ENCODE measurements at places on chromosomes 5 and 9.
A peak's percentile ranks its signal among the peaks of the same experiment; 100 is the strongest.

GRCh38 chr9:135849181-135849580, 58.2 kb downstream of the CAMSAP1 start:
- no peak for DNase-seq

GRCh38 chr9:94851467-94851866, 125.0 kb downstream of the AOPEP start:
- no peak for DNase-seq

DNA sequence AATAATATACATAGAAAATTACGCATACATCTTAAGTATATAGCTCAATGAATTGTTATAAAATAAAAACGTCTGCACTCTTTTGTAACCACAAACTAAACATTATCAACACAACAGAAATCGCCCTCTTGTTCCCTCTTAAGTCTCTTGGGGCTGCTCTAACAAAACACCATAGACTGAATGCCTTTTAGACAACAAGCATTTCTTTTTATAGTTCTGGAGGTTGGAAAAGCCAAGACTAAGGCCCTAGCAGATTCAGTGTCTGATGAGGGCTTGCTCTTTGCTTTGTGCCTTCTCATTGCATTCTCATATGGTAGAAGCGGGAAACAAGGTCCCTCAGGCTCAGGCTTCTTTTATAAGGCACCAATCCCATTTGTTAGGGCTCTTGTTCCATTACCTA, 4.9 kb upstream of the IFNB1 start:
- DNase-seq, result no peak

DNA sequence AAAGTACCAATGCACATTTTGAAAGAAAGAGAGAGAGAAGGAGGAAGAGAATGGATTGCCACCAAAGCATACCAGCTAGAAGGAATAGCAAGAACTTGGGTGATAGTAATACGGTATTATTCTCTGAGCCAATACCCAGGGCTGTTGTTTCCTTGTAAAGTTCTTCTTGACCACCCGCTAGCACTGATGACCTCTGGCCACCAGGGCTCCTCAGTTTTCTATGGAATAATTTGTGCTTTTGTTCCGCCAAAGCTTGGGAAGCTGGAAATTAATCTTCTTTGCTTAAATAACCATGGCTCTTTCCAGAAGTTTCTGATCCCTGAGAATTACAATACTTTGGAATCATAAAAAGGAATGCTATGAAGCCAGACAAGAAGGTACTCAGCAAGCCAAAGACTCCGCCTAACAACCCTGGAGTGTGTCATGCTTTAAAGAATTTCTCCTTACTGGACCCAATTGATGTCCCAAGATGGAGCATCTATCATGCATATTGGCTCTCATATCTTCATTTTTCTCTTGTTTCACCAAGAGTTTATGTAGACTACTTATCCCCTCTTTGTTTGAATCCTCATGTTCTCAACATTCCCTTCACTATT, 29.8 kb downstream of the OR2K2 start:
- no peak for DNase-seq

GRCh38 chr9:99177576-99178366, 44.0 kb downstream of the ALG2 start:
- DNase-seq, result no peak

DNA sequence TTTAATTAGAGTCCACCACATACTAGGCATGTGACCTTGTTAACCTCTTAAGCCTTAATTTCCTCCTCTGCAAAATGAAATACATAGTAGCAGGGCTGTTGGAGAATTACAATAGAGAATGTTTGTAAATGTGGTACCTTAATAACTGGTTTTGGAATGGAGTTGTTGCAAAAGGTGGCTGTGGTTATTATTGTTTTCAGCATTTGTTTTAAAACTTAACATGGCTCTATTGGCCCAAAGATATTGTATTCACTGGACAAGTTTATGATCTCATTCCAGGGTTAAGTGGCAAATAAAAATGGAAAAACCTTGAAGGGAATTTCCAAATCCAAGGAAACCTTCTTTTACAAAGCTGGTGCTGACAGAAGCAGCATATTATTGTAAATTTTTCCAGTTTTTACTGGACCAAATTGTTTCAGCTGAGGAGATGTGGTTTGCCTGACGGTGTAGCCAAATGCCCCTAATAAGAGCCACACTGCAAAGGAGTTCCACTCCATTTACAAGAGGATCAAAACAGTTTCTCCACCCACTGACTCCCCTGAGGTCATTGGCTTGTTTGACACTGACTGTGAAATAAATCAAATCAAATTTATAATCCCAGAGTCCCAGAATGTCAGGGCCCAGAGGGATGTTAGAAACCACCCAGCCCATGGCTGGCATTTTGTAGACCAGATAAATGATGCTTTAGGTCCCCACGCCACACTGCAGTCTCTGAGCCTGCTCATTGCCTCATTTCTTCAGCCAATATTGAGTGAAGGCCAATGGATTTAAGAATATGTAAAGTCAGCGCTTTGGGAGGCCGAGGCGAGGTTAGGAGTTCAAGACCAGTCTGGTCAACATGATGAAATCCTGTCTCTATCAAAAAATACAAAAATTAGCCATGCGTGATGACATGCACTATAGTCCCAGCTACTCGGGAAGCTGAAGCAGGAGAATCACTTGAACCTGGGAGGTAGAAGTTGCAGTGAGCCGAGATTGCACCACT, 45.2 kb downstream of the ADRA1B start:
- no peak for DNase-seq

GRCh38 chr5:1336749-1337488, 8.0 kb downstream of the CLPTM1L start:
- DNase-seq, result no peak

DNA sequence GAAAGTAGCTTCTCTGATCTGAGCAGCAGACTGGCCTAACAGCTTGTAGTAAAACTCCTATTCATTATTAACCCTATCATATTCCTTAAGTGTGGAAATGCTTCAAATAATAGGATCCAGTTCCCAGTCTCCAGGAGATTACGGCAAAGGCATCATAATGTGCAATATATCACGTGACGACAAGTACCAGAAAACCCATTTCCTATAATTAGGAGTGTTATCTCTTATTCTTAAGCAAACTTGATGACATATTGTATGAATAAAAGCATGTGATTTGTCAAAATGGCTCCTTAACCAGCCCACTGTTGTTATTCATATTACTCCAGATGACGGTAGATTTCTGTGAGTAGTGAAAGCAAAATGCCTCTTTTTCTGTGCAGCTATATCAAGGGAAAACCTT, 2.9 kb downstream of the SV2C start:
- DNase-seq, result no peak

DNA sequence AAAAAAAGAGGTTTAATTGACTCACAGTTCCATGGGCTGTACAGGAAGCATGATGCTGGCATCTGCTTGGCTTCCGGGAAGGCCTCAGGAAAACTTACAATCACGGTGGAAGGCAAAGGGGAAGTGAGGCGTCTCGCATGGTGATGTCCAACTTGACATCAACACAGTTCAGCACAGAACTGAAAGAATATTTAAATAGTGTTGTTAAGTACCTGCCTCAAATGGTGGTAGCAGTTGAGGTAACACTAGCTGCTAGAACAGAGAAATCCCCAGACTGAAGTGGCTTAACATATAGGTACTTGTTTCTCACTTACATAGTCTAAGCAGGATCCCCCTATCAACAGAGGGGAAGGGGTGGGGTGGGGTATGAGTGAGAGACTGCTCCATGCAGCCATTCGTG, 141.6 kb downstream of the DROSHA start:
- no peak for DNase-seq

- DNase-seq, result no peak
Measured at GRCh38 chr9:136050701-136051452, 44.2 kb downstream of the NACC2 start.

GRCh38 chr5:176450077-176450476, 1.9 kb downstream of the FAF2 start:
- DNase-seq, result no peak

GRCh38 chr5:175868996-175869638, 2.3 kb upstream of the CPLX2 start:
- DNase-seq, result no peak

GRCh38 chr9:16960084-16960483, 89.6 kb upstream of the BNC2 start:
- peak; percentile 75 for DNase-seq

DNA sequence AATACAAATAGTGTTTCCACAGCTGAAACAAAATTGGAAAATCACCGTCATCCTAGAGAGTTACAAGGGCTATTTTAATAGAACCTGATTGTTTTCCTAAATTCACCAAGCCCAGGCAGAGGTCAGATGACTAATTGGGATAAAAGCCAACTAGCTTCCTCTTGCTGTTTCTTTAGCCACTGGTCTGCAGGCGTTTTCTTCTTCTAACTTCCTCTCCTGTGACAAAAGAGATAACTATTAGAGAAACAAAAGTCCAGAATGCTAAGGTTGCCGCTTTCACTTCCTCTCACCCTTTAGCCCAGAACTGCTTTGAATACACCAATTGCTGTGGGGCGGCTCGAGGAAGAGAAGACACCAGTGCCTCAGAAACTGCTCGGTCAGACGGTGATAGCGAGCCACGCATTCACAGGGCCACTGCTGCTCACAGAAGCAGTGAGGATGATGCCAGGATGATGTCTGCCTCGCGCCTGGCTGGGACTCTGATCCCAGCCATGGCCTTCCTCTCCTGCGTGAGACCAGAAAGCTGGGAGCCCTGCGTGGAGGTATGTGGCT, at the start of gene TLR4:
Gene TLR4, plus strand, starts transcription at position 380 of the 552 bp plus-strand sequence. Its CDS starts 70 bp downstream, at position 450.
- no peak for DNase-seq

DNA sequence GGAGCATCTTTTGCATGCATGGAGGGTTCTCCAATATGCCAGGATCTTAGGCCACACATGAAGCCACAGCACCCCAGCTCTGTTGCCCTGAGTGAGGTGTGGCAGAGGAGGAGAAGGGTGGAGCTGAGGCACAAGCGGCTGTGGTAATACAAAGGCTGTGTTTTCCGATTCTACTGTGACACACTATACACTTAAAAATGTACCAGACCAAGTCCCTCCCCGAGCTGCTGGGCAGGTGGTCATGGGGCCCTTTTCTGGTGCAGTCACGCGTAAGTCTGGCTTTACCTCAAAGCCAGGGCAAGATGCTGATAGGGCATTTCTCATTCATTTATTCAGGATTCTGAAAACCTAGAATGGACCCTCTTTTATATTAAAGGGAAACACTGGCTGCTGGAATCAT, 3.7 kb downstream of the ADGRV1 start:
- no peak for DNase-seq

- peak; percentile 34 for DNase-seq
Measured at GRCh38 chr5:149221326-149221725, 50.3 kb upstream of the AFAP1L1 start.

DNA sequence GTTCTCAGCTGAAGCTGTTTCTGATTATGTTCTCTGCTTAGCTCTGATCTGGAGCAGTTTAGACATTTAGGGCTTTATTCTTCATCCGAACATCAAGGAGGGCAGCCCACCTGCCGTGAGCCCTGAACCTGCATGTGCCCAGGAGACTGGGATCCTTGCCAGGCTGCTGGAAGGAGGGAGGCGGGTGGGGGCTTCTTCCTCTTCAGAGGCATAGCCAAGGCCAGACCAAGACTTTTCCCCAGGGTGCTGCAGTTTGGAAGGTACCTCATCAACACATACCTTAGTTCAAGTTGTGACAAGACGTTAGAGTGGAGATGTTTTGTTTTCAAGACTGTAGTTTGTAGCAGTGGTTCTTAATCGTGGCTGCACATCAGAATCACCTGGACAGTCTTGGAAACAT, 64.9 kb downstream of the RALGPS1 start:
- no peak for DNase-seq

GRCh38 chr5:73256012-73256411, 83.0 kb downstream of the TMEM174 start:
- DNase-seq, result no peak

DNA sequence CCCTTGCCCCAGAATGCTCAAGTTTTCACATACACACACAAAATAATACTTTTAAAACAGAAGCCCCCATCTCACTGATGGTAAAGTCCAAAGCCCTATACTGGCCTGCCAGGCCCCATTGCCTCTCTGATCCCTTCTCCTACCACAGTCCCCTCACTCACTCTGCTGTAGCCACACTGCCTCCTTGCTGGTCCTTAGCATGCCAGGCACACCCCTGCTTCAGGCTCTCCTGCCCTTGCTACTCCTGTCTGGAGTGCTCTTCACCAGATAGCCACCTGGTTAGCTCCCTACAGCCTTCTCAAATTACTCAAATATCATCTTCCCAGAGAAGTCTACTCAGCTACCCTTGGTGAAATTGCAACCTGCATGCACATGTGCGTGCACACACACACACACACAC, 177.5 kb downstream of the C5orf15 start:
- no peak for DNase-seq

- DNase-seq, result no peak
Measured at GRCh38 chr5:159263569-159263905, 447 bp downstream of the UBLCP1 start.

DNA sequence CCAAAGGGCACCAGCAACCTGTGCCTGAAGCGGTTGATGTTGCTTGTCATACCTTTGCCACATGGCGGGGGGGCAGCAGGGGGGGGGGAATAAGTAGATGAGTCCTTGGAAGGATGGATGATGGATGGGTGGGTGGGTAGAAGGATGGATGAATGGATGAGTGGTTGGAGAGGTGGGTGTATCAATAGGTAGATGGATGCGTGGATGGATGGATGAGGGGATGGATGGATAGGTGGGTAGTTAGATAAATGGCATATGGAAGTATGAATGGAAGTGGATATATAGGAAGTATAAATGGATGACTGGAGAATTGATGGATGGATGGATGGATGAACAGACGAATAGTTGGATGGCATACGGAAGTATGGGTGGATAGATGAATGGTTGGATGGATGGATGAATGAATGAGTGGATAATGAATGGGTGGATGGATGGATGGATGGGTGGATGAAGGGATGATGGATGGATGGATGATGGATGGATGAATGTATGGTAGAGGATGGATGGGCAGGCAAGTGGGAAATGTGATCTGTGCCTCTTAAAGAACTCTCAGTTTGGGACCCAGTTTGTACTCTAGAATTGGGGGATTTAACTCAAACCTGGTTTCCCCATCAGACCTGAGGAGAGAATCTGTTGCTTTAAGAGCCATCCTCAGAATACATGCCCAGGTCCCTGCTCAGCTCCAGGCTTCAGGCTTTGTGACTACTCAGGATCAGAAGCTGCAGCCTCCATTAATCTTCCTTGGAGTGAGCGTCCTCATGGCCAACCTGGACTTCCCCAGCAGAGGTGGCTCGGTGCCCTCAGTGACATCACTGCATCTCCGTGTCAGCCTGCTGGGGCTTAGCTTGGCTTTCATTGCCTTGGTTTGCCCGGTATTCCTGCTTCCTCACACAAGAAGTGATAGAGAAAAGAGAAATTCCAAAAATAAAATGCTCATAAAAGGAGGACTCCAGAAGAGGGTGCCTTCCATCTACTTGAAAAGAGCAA, 27.6 kb upstream of the SUSD3 start:
- DNase-seq, result no peak

GRCh38 chr5:55601204-55601618, 66.4 kb upstream of the PLPP1 start:
- peak; percentile 85 for DNase-seq

DNA sequence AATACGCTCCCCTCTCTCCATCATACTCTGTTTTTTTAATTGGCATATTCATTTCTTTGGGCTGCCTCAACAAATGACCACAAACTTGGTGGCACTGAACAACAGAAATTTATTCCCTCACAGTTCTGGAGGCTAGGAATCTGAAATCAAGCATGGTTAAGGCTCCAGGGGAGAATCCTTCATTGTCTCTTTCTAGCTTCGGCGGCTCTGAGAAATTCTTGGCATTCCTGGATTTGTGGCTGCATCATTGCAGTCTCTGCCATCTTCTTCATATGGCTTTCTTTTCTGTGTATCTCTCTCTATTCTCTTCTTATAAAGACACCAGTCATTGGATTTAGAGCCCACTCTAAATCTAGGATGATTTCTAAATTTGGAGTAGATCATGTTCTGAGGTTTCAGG, 10.9 kb upstream of the SLC24A2 start:
- no peak for DNase-seq

Data from HCEC 1CT (cell line).